ENCODE measurements at places on chromosomes 4 and X.

DNA sequence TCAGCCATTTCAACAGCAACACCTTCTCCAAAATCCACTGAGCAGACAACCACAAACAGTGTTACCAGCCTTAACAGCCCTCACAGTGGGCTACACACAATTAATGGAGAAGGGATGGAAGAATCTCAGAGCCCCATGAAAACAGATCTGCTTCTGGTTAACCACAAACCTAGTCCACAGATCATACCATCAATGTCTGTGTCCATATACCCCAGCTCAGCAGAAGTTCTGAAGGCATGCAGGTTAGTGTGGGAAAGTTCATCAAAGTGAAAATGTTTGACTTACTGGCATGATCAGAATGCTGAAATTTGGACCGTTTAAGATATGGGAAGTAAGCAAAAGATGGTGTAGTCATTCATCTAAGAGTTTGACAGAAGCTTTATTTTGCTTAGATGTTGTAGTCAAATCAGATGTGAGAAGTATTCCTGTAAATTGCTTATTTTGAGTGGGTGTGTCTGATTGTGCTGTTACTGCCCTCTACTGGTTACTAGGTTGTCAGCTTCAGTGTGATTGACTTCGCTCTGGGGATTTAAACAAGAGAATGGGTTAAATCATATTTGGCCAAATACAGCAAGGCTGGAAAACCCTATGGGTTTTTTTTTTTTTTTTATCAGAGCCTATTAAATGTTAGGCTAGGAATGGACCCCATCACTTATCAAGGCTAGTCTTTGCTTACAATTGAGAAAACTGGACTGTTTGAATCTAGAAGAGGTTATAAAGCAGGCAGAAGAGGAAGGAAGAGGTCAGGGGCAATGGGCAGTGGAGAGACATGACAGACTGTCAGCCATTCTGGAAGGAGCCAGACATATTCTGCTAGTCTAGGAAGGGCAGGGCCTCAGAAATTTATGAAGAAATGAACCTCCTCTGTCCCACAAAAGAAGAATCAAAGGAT lies 130.3 kb downstream of the DIPK2B start:
- DNase-seq = no peak

GRCh38 chr4:145937971-145938611 lies 532 bp downstream of the ZNF827 start:
- DNase-seq = peak; percentile 29

- no peak for DNase-seq
Measured at GRCh38 chrX:72124540-72125201, 7.0 kb downstream of the RTL5 start.

DNA sequence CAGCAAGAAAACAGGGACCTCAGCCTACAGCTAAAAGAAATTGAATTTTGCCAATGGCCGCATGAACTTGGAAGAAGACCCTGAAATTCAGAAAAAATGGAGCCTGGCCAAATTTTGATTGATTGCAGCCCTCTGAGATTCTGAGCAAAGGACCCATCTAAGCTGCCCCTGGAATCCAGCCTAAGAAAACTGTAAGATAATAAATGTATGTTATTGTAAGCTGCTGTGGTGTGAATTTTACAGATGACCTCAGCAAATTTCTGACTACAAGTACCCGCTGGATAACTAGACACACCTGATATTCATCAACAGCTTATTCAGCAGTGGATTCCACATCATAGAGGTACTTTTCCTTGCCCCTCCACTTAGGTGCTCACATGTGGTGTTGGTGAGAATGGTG lies 119.5 kb upstream of the EPHA5 start:
- no peak for DNase-seq

GRCh38 chrX:96982161-96982560 lies 98.5 kb downstream of the RPA4 start:
- DNase-seq = no peak

Data from activated effector memory CD4-positive, alpha-beta T cell treated with Interleukin-2 at 50 U/mL for 16 hours (primary cell).